ENCODE measurements at places on chromosomes 16 and 17.

- DNase-seq, result no peak
Observed at GRCh38 chr17:28839221-28839620, 3.4 kb downstream of the FAM222B start.

DNA sequence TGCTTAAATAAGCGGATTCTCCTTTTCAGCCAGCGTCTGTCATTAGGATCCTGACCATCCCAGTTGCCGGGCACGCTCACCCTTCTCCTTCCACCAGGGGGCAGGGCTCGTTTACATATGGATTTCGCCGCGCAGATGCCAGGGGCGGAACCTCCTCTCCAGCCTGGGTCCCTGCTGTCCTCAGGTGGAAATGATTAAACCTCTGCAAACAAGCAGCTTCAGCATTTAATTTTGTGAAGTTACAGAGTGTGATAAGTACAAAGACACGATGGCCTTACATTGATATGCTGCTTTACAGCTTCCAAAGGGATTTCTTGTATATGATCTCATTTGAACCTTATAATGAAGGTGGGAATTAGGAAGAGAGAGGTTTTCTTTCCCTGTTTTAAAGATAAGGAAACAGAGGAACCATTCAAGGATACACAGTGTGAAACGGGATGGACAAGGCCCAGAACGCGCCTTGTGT lies 3.9 kb upstream of the KRT28 start:
- DNase-seq, result peak; percentile 55

DNA sequence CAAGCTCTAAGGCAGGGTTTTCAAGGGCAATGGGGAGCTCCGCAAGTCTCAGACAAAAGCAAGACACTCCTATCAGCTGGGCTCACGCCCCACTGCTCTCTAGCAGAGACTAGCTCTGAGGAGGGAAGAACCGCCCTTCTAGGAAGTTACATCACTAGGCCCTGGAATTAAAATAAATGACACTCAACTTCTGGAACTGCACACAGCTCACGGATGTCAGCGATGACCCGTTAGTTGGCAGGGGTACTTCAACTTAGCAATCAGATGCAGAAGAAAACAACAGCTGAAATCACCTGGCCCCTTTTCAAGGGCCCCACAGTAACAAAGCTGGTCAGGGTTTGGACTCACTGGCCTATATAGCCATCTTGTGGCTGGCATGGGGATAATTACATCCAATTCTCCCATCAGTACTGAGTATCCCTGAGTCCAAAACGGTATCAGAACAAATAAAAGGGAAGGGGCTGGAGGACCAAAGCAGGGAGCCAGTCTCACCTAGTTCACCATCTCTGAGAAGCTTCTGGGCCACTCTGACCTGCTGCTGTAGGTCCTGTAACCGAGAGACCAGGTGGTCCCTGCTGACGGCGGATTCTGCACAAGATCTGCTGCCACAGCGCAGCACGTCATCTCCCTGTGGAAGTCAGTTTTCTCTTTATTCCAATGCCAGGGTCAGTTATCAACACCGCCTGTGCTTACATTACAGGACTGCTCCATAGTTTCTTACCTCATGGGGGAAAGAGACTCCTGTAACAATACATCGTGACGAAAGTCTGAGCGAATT lies 22.2 kb downstream of the SERPINF1 start:
- DNase-seq, result no peak

DNA sequence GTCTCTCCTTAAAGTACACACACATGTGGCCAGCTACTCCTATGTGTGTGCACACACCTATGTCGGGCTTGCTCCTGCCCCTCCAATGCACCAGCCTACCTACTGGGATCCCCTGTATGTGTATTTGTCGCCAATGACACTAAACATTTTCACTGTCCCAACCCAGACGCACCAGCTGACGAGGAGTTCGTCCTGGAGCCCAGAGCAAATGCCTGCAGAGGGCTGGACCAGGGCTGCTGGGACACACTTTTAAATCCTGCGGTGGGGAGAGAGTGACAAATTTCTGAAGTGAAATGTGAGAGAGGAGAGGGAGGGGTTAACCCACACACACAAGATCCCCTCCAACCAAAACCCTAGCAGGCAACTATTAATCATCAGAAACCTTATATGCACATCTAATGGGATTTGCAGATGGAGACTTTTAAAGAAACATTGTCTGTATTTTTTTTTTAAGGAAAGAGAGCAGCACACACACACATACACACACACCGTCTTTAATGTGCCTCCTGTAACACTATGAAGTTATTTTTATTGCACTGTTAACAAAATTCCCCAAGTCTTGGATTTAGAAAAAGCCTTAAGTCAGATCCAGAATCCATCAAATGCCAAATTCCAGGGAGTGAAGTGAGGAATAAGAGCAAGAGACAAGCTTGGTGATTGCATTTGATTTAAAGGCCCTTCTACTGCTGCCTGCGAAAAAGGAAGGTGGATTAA lies at the start of gene MEOX1:
MEOX1 (minus strand) TSS at position 224 of the 714 bp plus-strand sequence. CDS start 388 bp downstream, outside the sequence.
- DNase-seq, result no peak

DNA sequence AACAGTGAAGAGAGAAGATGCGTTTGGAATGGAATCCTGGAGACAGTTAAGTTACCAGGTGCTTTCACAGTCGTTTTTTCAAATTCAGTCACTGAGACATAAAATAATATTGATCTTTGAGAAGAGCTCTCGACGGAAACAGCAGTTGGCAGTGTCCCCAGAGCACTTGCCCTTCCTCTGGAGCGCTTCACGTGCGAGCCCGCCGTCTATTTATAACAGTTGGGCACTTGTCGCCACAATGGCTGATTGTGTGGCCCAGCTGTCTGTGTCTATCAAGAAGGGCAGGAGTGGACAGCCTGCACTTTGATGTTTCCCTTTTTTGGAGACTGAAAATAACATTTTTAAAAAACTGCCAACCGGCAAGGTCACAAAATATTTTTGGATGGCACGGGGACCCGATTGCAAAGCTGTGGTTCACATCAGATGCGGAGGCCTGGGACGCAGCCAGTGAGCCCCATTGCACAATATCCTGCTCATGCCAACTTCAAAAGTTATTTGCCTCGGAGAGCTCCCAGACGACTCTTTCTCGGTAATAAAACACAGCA lies 62.9 kb downstream of the ADCY9 start:
- no peak for DNase-seq

DNA sequence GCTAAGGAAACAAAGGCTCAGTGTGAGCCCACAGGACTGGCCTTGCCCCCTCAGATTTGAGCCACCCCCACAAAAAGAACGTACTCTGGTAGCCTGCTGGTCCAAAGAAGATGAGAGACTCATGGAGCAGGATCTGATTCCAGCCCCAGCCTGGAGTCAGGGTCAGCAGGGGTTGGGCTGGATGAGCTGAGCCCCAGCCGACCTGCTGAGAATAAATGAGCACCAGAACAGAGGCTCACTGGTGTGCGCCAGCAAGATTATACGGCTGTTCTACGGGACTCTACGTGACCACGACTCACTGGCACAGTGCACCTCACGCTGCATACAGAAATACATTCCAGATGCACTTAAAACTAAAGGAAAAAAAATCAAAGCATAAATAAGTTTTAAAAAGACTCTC lies 186.0 kb upstream of the RPL38 start:
- DNase-seq, result no peak
